Activated T-helper 1 cell treated with anti-CD3 and anti-CD28 coated beads, Interleukin-2, amount 50 U/mL, for 16 hours (primary cell): ENCODE measurements at places on chromosomes 11 and 22.

DNA sequence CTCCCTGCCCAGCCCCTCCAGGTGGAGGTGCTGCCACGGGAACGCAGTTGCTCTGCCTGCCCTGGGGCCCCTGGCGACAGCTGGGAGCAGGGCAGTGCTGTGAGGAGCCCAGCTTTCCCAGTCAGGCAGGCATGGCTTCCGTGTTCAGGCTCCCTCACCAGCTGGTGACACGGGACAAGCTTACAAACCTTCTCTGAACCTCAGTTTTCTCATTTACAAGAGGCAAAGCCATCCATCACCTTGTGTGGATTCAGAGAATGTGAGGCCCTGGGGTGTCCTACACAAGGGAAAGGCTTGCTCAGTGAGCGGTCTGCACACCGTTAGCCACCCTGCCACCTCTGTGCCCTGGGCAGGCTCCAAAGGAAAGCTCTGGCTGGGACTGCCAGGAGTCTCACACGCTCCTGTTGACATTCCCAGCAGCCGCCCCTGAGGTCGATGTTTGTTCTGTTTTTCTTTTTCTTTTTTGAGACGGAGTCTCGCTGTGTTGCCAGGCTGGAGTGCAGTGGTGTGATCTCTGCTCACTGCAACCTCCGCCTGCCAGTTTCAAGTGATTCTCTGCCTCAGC, 23.5 kb downstream of the SUN2 start:
- no peak for DNase-seq

- DNase-seq, result no peak
These were observed 70.5 kb downstream of the RPUSD4 start for GRCh38 chr11:126140926-126141280.

DNA sequence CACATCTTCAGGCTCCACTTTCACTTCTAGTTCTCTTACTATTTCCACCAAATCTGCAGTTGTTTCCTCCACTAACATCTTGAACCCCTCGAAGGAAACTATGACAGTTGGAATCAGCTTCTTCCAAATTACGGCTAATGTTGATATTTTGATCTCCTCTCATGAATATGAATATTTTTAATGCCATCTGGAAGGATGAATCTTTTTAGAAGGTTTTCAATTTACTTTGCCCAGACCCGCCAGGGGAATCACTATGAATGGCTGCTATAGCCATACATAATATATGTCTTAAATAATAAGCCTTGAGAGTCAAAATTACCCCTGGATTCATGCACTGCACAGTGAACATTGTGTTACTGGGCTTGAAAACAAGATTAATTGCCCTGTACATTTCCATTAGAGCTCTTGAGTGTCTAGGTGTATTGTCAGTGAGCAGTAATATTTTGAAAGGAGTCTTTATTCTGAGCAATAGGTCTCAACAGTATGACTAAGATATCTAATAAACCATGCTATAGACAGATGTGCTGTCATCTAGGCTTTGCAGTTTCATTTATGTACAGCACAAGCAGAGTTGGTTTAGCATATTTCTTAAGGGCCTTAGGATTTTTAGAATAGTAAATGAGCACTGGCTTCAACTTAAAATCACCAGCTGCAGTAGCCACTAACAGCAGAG, 48.3 kb upstream of the LRRC55 start:
- DNase-seq, result no peak

DNA sequence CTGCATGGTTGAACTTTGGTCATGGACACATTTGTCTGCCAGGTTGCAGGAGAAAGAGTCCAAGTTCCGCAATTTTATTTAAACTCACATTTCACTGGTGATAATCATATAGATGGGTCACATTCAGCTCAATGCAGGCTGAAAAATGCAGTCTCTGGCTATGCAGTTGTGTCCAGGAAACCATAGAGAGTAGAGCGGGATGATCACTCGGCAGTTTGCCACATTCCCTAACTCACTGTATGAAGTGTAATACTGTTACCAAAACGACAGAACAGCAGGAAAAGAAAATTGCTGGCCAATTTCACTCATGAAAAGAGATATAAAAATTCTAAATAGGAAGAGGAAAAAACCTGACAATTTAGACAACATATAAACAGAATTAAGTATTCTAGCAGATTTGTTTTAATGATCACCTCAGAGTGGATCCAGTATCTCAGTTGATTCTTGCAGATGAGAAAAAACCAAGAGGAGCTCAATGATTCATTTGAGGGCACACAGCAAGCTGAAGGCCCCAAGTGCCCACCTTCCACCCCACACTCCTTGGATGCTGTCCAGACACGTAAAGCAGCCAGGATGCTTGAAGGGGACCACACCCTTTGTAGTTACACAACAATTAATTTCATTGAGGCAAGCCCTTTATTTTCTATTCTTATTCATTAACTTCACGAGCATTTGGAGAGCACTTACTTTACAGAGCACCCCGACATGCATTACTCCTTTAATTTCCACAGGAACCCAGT, 422.3 kb downstream of the SOX6 start:
- DNase-seq, result no peak

GRCh38 chr11:10236840-10237239, 57.2 kb downstream of the SBF2 start:
- no peak for DNase-seq

GRCh38 chr11:65424205-65425104, 1.9 kb downstream of the NEAT1 start:
- no peak for DNase-seq

GRCh38 chr11:61417670-61418069, 12.1 kb downstream of the CPSF7 start:
- DNase-seq, result no peak
